K562 (cell line): ENCODE measurements at places on chromosomes 13 and 19.

DNA sequence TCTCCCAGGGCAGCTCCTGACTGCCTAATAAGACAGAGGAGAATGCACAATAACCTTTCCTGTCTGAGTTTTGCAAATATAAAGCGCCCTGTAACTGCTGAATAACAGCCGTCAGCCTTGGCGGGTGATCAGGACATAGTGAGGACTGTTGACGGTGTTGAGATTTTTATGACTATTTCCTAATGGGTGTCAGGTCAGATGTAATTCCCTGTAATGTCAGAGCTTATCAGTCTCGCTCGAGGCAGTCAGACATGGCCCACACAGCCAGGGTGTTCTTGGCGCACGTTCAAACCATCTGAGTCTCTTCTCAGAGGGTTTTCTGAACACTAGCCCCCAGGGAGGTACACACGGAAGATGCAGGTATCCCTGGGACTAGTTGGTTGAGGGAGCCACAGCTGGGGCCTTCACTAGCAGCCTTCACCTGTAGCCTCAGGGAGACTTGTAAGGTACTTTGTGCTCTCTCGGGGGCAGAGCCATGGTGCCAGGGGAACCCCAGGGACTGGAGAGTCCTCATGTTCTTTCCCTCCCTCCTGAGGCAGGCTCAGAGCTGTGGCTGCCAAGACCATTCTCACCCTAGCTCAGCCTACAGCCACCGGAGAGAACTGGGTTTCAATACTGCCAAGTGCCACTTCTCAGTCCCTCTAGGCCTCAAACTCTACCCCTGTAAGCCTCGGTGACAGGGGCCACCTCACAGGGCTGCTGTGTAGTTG, 213.1 kb downstream of the UQCRFS1 start:
- DNase-seq = no peak

DNA sequence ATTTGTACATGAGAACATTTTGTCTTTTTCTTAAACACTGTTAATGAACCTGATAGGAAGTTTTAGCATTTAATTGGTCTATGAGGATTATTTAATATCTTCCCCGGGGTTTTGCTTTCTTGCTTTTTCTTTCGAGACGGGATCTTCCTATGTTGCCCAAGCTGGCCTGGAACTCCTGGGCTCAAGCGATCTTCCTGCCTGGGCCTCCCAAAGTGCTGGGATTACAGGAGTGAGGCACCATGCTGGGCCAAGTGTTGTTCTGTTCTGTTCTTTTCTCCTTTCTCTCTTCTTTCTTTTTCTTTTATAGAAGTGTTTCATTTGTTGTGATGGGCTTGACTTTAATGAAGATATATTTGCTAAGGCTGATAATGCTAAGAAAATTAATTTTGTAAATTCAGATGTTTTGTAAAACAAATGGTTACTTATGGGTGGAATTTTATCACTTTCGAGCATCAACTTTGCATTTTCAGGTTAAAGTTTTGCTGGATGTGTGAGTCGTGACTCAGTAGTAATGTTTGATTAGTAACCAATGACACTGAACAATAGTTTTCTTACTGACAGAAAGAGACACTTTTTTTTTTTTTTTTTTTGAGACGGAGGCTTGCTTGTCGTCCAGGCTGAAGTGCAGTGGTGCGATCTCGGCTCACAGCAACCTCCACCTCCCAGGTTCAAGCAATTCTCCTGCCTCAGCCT, 2.2 kb downstream of the PAN3 start:
- DNase-seq = no peak

- DNase-seq = no peak
These were observed 100.3 kb downstream of the TM9SF2 start for GRCh38 chr13:99601535-99601934.

GRCh38 chr13:83876546-83876945, 5.7 kb downstream of the SLITRK1 start:
- no peak for DNase-seq

DNA sequence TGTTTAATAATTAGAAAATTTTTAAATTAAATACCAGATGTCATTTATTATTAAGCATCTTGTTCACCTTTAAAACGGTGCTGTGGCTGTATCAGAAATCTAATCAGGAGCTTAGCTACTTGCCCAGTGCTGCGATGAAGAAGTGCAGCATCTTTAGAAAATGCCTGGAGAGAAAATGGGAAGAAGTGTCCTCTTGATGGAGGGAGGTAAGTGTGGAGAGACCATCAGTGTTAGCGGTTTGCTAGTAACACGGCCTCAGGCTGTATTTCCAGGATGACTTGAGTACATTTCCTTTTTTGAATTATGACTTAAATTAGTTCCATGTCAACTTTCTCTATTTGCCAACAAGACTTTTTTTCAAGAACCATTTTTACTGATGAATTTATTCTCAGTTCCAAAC, 74.1 kb downstream of the SHISA2 start:
- no peak for DNase-seq

DNA sequence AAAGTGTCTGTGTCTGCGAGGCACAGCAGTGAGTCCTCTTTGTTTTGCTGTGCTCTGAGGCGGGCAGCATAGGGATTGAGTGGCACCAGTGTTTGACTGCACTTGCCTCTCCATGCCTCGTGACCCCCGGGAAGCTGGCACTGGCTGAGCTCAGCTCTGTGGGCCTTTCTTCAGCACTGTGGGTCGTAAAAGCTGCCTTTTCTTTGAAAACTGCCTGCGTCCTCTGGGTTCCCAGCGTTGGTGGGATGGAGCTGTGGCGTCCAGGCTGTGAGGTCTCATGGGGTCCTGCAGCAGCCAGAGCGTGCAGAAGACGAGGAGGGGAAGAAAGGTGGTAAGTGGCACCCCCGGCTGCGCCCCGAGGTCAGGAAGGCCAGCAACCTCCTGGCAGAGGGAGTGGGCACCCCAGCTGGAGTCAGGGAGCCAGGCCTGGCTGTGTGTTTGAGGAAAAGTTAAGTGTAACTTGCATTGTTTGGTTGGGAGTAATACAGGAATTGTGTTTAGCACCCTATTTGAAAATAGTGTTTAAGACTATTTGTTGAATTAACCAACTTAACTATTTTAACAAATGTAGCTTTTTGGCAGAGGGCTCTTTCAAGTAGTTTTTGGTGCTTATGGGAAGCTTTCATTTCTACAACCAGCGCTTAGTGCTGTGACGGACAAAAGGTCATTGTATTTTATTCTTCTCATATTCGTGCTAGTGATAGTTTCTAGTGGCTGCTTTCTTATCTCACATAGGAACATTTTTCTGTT, 79.3 kb upstream of the TEX29 start:
- no peak for DNase-seq

GRCh38 chr13:95300625-95301182, 547 bp downstream of the ABCC4 start:
- DNase-seq = peak; percentile 78

- DNase-seq = no peak
These were observed 92.1 kb downstream of the STARD13 start for GRCh38 chr13:33193428-33193974.

- no peak for DNase-seq
These were observed 148.8 kb upstream of the SLITRK1 start for GRCh38 chr13:84031120-84031519.

- DNase-seq = peak; percentile 31
These were observed at the start of gene RNF225 for GRCh38 chr19:58395220-58395978. Gene RNF225, plus strand, starts transcription at chr19:58395656. Its CDS starts 434 bp downstream, at chr19:58396090.

GRCh38 chr13:30978981-30979956, 46.8 kb downstream of the TEX26 start:
- DNase-seq = peak; percentile 11
